Activated T-helper 1 cell treated with Interleukin-2 at 50 U/mL for 16 hours (primary cell): ENCODE measurements at places on chromosomes 7 and 10.

- no peak for DNase-seq
Measured at GRCh38 chr10:19892270-19892669, 76.0 kb downstream of the PLXDC2 start.

DNA sequence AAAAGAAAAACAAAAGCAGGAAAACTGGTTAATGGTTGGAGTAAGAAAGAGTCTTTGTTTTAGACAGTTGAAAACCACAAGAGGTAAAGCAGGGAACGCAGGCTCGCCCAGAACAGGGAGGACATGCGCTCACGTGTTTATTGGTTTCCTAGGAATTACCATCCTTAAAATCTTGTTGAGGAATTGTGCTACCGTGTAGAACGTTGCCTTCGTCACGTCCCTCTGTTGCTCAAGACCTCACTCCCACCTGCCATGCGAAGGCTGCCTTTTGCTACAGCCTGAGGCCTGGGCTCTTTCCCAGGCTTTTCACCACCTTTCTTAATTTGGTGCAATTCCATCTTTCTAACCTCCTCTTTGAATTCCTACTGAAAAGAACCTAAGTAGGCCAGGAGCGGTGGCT lies 61.6 kb upstream of the CAMK1D start:
- no peak for DNase-seq

GRCh38 chr7:50393076-50393475 lies 57.1 kb downstream of the FIGNL1 start:
- DNase-seq: no peak

DNA sequence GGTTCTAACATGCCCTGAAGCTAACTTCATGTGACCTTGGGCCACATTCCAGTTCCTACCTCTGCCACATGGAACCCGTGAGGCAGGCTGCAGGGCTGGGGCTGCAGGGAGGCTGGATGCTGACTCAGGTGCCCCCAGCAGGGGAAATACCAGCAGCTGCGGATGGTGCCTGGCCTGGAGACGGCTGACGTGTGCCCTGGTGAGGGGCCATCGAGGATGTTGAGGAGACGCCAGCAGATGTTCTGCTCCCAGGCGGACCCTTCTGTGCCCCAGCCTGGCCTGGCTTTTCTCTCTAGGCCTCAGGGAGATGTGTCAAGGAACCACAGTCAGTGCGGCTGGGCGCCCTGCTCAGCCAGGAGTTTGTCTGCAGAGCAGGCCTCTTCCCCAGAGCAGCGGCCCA lies 8.8 kb downstream of the BAG3 start:
- no peak for DNase-seq

- DNase-seq: no peak
Measured at GRCh38 chr7:47405286-47405904, 176.5 kb downstream of the TNS3 start.

DNA sequence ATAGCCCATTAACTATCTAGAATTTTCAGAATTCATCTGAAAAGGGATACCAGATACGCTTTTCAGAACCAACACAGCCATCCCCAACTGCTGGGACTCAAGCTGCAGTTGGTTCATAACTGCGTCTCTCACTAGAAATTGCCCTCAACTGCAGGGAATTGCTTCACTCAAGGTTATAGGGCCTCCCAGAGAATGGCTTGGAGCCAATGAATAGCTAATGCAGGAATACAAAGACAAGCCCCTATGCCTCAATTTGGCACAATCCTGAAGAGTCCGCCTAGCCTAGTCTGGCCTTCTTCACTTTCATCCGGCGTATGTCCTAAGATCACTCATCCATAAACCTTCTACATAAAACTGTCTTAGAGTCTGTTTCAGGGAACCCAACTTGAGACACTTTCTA lies 164.0 kb downstream of the SKAP2 start:
- no peak for DNase-seq
